ENCODE measurements at places on chromosomes 12 and 14.

DNA sequence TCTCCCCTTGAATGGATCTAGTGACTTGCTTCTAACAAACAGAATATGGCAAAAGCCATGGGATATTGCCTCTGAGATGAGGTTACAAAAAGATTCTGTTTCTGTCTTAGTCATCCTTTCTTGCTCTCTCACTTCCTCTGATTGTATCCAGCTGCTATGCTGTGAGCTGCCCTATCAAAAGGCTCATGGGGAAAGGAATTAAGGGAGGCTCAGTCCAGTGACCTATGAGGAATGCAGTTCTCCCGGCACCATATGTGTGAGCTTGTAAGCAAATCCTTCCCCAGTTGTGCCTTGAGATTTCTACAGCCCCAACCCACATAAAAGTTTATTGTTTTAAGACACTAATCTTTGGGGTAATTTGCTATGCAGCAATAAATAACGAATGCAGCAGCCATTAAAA is 183.1 kb downstream of the KLHL28 start:
- no peak for DNase-seq

DNA sequence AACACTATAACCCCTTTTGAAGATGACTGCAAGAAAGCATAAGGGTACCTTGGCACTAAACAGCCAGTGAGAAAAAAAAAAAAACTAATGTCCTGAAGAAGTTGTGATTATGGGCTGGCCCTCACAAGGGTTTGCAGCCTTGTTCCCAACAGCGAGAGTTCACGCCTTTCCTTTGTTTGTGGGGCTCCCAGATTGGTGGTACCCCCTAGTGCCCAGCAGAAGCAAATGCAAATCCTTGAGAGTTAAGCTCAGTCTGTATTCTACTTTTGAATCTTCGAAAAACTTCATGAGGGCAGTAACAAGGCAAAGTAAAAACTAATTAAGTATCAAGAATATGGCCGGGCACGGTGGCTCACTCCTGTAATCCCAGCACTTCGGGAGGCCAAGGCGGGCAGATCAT is 238.9 kb upstream of the LMO3 start:
- DNase-seq = no peak

DNA sequence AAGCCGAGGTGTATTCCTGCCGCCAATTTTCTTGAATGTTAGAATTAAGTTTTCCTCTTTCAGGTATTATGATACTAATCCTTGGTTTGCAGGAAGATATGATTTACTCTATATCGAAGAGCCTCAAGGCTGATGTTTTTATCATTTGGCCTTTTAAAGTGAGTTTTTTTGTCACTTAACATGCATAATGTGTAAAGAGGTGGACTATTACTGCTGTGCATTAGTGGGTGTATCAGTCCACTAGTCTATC is 11.1 kb upstream of the TMPO start:
- no peak for DNase-seq

DNA sequence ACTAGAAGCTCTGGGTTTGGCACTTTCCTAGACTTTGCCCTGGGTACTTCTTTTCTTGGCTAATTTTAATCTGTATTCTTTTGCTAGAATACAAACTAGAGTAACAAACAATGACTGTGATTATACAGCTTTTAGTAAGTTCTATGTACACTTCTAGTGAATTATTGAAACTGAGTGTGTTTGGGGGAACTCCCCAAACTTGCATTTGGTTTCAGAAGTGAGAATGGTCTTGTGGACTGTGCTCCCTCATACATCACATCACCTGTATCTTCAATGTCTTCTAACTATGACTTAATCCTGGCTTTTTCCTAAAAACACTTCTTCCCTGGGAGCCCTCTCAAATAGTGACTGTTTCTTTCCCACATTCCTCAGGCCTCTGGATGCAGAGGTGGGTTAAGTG is 23.6 kb upstream of the SSTR1 start:
- DNase-seq = no peak

- DNase-seq = no peak
Measured at GRCh38 chr12:119176267-119177055, 2.3 kb upstream of the HSPB8 start.

GRCh38 chr12:115872919-115873357 is 404.6 kb downstream of the MED13L start:
- DNase-seq = no peak

DNA sequence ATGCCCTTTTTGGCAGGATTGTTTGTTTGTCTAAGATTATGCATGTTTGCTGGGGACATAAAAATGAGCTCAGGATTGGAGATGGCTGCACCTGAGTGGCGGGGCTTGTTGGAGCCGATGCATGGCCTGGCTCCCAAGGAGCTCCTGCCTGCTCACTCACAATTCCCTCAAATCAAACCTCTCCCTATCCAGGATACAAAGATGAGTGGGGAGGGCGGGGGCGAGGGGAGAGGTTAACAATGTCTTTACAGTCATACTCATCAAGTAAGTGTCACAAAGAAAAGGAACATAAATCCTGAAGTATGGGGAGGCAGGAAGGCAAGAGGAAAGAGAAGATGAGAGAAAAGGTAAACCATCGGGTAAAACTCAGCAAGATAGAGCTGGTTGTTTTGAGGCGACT is 104.0 kb upstream of the COCH start:
- DNase-seq = no peak

GRCh38 chr14:95045106-95045701 is 112.1 kb downstream of the DICER1 start:
- DNase-seq = no peak

DNA sequence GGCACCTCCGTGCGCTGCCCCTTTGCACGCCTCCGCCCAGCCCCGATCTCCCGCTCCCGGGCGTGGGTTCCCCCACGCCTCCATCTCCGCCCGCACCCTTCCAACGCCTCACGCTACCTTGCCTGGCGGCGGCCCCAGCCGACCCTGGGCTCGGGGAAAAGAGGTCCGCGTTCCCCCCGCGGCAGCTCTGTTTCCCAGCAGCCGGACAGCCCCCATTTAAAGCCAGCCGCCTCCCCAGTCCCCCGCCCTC is at the start of gene PRIMA1:
TSS of gene PRIMA1 (minus strand) at position 193 of the 250 bp plus-strand sequence. CDS start 767 bp downstream, outside the sequence.
- DNase-seq = no peak

GRCh38 chr12:7209958-7210357 is 20.5 kb downstream of the PEX5 start:
- no peak for DNase-seq

- no peak for DNase-seq
Measured at GRCh38 chr14:95961481-95961880, 77.7 kb upstream of the C14orf132 start.

DNA sequence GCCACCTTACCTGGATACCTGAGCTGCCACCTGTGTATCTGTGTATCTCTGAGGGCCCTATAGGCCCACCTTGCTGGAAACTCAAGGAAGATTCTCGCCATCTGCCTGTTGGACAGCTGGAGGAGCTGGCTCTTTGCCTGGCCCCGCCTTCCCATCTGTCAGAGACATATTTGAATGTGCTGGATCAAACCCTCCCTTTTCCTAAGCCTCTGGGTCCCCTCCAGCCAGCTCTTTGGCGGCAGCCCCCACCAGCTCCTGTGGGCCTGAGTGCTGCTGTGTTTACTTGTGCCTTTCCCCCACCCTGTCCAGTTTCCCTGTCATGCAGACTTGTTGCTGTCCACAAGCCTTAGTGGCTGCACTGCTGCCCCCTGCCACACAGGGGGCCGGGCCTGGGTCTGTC is 55.9 kb upstream of the SRSF5 start:
- DNase-seq = no peak

DNA sequence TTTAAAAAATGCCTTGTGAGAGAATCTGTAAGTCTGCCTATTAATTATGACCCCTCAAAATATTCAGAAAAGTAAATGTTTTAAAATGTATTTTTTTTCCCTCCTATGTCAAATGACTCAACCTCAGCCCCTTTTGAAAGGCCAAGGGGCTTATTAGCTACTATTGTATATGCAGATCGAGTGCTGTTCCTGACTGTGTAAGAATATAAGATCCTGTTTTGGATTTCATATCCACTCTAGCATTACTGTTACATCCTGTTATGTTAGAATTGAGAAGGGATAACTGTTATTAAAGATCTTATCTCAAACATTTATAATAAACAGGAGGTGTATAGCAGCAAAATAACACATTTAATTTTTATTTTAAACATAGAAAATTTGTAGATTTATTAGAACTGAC is 46.6 kb upstream of the TPH2 start:
- DNase-seq = no peak

DNA sequence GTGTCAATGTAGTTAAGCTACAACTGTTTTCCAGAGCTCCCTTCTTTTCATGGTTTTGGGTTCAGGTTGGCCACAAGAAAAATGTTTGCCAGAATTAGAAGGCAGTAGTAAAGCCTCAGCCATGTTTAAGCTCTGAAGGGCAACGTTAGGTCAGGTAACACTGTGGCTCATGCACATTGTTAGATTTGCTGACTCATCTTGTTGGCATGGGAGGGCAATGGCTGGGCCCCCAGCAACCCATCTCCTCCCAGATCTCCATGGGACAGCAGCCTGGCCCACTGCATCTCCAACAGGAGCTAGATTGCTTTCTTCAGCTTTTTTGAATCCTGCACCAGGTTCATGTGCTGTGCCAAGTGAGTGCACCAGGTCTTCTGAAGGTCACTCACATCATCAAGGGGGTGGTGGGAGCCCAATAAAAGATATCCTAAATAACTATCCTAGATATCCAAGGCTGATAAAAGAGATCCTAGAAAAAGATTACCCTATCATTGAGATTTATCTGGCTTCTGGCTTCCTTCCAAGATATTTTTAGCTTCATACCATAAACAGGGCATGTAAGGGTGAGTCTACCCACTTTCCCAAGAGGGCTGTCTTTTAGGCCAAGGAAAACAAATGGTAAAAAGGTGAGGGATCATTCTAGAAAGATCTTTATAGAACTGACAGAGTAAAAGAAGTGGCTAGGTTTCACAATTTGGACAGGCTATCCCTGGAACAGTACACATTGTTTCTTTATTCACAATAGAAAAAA is 28.9 kb downstream of the PTGER2 start:
- no peak for DNase-seq

- DNase-seq = no peak
Measured at GRCh38 chr14:104996483-104996882, 10.9 kb downstream of the CLBA1 start.

DNA sequence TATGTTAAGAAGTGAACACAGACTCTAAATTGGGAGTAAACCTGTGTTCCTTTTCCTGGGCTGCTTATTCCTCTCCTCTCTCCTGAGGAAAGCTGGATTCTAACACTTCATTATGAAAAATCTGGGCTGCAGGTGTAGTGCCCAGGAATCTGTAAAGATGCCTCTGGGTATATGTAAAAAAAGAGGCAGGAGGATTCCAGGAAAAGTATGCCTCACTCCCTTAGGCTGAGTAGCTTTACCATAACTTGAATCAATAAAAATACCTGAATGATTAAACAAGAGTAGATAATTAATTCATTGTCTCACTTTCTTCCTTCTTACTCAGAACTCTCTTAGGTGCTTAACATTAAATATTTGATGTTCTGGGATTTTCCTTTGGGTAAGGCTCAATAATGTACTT is 185.1 kb downstream of the GRIP1 start:
- DNase-seq = no peak

DNA sequence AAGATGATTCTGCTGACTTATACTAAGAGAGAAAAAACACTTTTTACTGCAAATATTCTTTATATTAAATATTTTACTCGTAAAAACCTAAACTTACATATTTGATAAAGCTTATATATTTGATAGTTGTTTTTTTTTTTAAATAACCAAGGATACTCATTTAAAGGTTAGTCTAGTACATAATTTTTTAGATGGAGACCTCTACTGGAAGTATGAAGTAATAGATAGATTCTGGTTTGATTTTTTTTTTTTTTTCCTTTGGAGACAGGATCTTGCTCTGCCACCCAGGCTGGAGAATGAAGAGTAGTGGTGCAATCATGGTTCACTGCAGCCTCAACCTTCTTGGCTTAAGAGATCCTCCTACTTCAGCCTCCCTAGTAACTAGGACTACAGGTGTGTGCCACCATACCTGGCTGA is 16.4 kb downstream of the ARID2 start:
- DNase-seq = peak; percentile 58

DNA sequence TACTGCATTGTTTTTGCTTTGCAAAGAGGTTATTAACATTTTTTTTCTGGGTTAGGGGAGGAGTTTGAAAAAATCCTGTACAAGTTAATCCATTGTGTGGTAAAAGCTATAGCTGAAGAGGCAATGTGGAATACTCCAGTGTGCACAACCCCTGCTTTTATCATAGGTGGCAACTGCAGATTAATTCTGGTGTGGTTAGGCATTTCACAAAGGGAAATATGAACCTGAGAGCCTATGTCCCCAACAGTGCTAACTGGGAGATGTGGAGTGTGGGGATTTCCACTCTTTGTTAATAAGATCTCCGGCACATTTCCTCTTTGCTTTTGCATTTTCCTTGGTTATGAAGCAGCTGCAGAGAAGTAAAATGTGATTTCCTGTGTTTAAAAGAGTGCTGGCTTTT is 33.6 kb downstream of the PRORP start:
- DNase-seq = no peak

DNA sequence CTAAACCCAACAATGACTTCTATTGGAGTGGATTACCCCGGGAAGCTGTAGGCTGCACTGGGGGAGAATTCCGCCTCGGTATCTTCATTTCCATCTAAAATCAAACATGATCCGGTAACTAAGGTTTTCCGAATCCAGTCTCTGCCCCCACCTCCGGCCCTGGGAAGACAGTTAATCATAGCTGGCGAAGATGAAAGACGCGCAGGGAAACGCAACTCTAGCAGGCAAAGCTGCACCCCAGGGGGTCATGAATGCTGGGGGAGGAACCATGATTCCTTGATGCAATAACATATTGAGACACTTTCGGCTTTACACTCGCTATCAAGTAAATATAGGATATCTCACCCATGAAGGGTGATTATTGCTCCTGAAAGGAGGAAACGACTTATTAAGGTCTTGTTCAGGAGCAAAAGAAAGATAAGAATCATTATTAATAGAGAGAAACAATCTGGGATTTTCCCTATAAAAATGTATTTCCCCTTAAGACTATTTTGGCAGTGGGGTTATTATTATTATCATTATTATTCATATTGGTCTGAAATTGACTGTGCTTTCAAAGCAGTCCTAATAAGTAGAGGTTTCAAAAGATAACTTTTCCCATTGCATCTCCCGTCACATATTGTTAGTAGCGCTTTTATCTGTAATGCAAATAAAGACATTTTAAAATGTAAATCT is 614.9 kb downstream of the VRK1 start:
- DNase-seq = no peak

DNA sequence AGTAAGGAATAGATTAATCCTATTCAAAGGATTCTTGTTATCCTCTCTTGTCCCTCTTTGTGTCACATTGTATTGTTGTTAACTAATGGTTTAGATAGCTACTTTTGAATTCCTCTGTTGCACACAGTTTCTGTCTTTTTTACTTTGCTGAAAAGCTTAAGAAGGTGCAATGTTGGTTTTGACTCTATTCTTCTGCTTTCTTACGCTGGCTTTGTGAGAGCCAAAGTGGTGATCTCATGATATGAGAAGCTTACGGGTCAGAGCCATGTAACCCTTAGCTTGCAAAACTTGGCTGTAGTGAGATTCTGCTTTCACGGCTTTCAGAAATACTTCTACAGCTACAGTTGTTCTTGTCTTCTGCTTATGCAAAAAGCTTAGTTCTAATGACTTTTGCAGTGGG is 239.7 kb downstream of the TRHDE start:
- DNase-seq = no peak

DNA sequence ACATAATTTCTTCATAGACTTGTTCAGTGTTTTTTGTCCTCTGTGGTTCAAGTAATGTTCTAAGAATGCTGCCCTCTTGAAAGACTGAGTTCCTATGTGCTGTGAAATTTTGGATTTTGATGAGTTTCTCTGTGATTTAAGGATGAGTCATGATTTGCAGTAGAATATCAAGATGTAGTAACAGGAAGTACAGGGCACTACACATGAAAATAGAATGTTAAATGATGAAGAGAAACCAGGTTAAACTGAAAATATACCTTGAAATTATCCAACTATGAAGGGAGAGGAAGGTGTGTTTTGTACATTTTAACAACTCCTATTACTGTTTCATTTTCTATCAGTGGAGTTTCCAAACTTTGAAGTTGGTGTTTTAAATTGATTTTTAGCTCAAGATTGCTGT is 4.8 kb downstream of the ELK3 start:
- DNase-seq = no peak
